ENCODE measurements at places on chromosomes 7 and 10. TPM values are rescaled to one million over a fixed set of nuclear protein-coding genes. Genes with fewer than 3 reads are reported as not detected.
A peak's percentile ranks its signal among the peaks of the same experiment; 100 is the strongest.

The PPP1R3A gene
- not detected for total RNA-seq

The SMO gene
- total RNA-seq, result 6.2 TPM

The RALA gene
- total RNA-seq, result 25.0 TPM

The SPAM1 gene
- total RNA-seq, result not detected

The IFIT1B gene
- not detected for total RNA-seq

The DPY19L1 gene
- 18.2 TPM for total RNA-seq

The SPDYE1 gene
- not detected for total RNA-seq

- no peaks in the 10 kb centered on the region for H3K27me3 ChIP-seq
- no peak for DNase-seq
- no peaks in the 10 kb centered on the region for H3K36me3 ChIP-seq
- no peak overlapping the region for H3K4me3 ChIP-seq
These were observed 19.4 kb upstream of the IL15RA start for GRCh38 chr10:5996696-5997095.

DNA sequence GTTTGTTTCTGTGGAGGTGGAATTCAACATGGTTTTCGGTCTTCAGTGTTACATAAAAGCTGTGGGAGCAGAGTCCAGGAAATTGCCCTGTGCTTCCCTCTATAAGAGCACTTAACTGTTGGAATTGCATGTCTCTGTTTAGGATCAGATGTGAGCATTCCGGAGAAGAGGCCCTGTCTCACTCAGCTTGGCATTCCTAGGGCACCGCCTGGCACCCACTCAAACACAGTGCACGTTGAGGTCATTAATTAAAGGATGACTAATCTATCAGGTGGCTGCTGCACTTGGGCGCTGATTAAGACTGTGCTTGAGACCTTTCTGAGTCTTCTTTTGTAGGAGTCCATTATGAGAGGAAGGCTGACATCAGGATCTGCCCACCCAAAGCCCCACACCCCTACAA, 82.8 kb upstream of the VIPR2 start:
- H3K27ac ChIP-seq, result no peak overlapping the region
- H3K27me3 ChIP-seq, result no peaks in the 10 kb centered on the region
- H3K4me1 ChIP-seq, result no peaks in the 10 kb centered on the region
- no peaks in the 10 kb centered on the region for H3K36me3 ChIP-seq

DNA sequence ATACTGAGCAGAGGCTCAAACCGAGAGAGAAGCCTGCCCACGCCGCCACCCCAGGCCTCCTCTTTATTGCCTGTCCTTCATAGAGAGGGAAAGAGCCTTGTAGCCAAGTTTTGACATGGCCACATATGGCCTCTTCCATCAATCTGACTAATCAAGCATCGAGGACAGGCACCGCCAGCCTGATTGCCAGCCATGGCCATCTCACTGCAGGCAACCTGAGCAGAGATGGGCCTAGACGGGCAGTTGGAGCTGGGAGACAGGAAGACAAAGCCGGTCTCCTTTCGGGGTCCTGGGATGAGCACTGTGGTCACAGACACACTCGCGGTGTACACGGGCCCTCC, 67.2 kb downstream of the EBF3 start:
- H3K36me3 ChIP-seq, result no peaks in the 10 kb centered on the region
- H3K27me3 ChIP-seq, result peaks cover 23% of the 10 kb centered on the region
- no peak for DNase-seq

DNA sequence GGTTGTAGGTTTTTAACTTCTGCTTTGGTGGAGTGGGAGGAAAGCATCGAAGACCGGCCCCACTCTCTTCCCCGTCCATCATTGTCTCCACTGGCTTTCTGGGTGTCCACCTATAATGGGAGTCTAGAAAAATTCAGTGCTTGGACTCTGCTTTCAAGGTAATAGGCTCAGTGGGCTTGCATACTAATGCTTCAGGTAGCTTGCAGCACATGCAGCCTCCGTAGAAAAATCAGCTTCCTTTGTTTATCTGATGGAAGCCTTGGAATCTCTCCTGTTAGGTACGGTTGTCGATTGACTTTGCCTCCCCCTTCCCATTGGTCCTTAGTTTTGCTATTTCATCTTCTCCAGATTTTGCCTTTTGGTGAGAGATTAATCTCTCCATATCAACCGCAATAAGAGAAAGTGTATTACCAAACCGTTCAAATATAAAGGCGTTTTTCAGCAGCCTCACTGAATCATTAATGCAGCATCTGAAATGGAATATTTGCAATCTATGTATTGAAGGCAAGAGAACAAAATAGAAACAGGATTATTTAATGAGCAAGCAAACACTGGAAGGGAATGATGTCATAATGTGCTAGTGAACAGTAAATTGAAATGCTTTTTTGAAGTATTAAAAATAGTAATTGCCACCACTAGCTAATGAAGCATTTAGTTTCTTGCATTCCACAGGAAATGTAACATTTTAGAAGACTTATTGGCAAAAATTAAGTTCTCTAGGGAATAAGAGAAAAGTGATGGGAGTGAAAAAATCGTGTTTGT, 944 bp downstream of the AVL9 start:
- peak overlapping the region; percentile 98 for H3K27ac ChIP-seq
- H3K4me3 ChIP-seq, result peak overlapping the region; percentile 88
- H3K4me1 ChIP-seq, result peaks cover 7% of the 10 kb centered on the region
- no peaks in the 10 kb centered on the region for H3K27me3 ChIP-seq

DNA sequence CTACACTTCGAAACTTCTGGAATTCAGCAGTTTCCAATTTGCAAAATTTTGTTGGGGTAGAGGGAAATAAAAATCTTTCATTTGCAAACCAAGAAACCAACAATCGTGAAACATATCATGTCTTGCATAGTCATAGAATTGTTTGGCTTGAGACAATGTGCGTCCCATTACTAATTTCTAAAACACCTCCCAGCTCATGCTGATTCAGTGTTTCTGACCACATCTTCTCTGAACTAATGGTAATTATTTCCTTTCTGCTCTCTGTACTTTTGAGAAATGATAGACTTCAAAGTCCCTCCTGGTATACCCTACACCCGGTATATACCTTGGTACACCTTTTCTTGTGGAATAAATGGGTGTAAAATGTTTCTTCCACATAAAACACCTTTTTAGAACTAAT, 41.8 kb upstream of the TSPAN13 start:
- no peak for DNase-seq
- no peaks in the 10 kb centered on the region for H3K27me3 ChIP-seq
- no peaks in the 10 kb centered on the region for H3K4me1 ChIP-seq
- H3K36me3 ChIP-seq, result no peaks in the 10 kb centered on the region
- H3K27ac ChIP-seq, result no peak overlapping the region

DNA sequence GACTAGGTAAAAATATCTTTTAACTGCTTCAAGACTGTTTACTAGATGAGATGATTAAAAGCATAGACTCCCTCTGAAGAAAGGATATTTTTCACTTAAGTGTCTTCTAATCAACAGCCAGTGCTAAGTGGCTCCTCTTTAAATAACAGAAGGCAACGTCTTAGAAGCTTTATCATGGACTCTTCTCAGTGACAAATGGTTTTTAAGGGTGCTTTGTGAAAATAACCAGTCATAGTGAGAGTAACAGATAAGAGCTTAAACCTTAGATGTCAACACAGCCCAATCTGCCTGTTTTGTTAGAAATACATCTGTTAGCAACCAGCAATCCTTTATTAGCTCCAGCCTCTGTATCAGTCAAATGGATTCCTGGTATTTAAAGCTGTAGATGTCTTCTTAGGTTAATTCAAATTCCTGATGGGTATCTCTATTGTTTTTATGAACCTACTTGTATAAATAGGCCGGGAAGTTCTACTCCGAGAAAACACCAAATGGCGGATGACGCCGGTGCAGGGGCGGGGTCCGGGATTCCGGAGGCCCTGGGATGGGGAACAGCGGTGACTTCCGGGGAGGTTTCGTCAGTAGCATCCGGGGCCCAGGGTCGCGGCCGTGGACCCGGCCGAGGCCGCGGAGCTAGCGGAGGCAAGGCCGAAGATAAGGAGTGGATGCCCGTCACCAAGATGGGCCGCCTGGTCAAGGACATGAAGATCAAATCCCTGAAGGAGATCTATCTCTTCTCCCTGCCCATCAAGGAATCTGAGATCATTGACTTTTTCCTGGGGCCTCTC, 285.4 kb downstream of the GPR37 start:
- H3K36me3 ChIP-seq, result no peaks in the 10 kb centered on the region
- H3K4me1 ChIP-seq, result no peaks in the 10 kb centered on the region
- no peak overlapping the region for H3K27ac ChIP-seq
- H3K4me3 ChIP-seq, result no peak overlapping the region
- DNase-seq, result no peak
- H3K27me3 ChIP-seq, result no peaks in the 10 kb centered on the region

DNA sequence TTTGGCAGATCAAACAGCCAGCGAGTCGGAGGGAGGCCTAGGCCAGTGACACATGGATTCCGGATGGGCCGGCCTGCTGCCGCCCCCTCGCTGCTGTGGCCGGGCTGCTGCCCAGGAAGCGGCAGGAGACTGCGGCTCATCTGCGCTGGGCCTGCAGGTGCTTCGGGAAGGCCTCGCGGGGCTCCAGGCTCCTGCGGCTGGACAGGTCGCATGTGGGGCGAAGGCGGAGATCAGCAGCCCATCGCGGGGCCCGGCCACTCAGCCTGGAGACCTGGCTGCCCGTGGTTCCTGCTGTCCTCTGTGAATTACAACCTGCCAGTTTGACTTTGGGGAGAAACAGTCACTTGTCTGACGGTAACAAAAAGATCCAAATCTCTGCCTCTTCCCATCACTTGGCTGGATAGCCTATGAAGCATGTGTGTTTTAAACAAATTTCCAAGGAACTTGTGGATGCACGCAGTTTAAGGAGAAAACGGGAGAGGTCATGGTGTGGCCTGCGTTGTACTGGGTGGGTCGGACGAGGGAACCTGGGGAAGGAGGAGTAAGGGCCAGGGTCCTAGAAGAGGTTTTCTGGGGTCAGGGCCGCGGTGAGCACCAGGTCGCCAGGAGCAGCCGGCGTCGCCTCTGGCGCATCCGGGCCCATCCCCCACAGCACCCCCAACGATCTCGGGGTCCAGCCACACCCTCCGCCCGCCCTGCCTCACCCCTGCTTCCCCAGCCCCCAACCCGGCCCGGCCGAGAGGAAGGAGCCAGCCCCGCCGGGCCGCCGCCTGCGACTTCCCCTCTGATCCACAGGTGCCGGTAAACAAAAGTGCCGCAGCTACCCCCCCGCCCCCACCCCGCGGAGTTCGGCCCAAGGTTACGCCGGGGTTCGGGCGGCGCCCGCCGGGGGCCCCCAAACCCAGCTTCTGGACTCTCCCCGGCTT, 1.6 kb downstream of the SPOCK2 start:
- no peak for DNase-seq
- H3K27ac ChIP-seq, result peak overlapping the region; percentile 37
- no peaks in the 10 kb centered on the region for H3K36me3 ChIP-seq
- H3K4me3 ChIP-seq, result peak overlapping the region; percentile 49
- peaks cover 21% of the 10 kb centered on the region for H3K27me3 ChIP-seq

- H3K4me1 ChIP-seq, result no peaks in the 10 kb centered on the region
- H3K27me3 ChIP-seq, result peaks cover 20% of the 10 kb centered on the region
- DNase-seq, result no peak
These were observed 620.4 kb downstream of the GALNT17 start for GRCh38 chr7:71752171-71752935.

GRCh38 chr7:102012941-102013461, 195.6 kb downstream of the CUX1 start:
- H3K36me3 ChIP-seq, result no peaks in the 10 kb centered on the region
- no peak overlapping the region for H3K27ac ChIP-seq
- H3K4me1 ChIP-seq, result no peaks in the 10 kb centered on the region

DNA sequence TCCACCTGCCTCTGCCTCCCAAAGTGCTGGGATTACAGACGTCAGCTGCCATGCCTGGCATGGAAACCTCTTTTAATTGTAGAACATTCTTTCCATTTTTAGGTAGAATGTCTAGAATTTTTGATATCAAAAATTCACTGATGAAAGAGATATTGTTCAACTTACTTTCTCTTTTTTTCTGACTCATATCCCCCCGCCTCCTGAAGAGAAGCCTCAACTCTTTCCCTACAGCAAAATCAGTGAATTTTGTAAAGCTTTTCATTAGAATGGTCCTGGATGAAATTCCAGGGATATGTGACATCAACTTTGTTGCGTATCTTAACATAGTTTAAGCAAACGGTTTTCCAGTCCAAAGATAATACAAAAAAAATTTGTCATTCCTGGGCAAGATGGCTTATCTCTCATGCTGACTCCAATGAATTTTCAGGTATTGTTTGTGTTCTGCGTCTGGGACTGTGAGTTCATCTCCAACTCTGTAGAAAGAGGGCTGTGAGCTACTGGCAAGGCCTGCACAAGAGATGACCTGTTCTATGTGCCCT, 256.8 kb downstream of the BMPER start:
- H3K27me3 ChIP-seq, result no peaks in the 10 kb centered on the region
- no peak overlapping the region for H3K4me3 ChIP-seq
- DNase-seq, result no peak
- H3K4me1 ChIP-seq, result no peaks in the 10 kb centered on the region
- no peak overlapping the region for H3K27ac ChIP-seq
- H3K36me3 ChIP-seq, result no peaks in the 10 kb centered on the region

GRCh38 chr10:22652988-22653481, 61.3 kb downstream of the PIP4K2A start:
- no peaks in the 10 kb centered on the region for H3K27me3 ChIP-seq
- H3K4me1 ChIP-seq, result no peaks in the 10 kb centered on the region
- no peak for DNase-seq
- no peak overlapping the region for H3K4me3 ChIP-seq
- H3K36me3 ChIP-seq, result no peaks in the 10 kb centered on the region
- no peak overlapping the region for H3K27ac ChIP-seq

DNA sequence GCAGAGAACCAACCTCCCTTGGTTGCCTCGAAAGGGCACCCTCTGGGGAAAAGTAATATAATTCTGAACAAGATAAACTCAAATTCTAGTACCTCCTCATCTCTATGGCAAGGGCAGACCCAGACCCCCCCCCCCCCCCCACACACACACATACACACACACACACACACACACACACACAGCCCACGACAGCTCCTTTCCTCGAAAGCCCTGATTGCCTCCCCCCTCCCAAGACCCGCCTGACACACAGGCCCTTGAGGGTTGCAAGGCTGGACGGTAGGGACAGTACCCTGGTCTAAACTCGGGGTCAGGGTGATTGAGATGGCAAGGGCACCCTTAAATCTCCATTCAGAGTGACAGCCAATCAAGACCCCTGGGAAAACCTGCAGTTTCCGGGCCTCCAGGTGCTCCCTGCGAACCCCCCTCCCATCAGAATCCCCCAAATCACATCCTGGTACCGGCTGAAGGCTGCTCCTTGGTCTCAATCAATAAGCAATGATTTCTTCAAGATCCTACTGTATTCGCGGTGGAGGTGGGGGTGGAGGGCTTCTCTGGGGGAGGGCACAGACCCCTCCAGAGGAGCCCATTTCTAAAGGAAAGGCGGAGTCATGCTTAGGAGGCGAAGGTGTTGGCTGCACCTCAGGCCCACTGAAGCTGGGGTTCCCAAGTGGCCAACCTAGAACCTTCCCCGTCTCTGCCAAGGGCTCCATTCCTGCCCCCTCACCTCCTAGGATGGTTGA, 100.7 kb downstream of the HIP1 start:
- DNase-seq, result no peak
- no peaks in the 10 kb centered on the region for H3K36me3 ChIP-seq
- H3K27ac ChIP-seq, result peak overlapping the region; percentile 56
- H3K27me3 ChIP-seq, result no peaks in the 10 kb centered on the region
- no peaks in the 10 kb centered on the region for H3K4me1 ChIP-seq

GRCh38 chr10:72353965-72354355, 759 bp downstream of the DNAJB12 start:
- no peaks in the 10 kb centered on the region for H3K27me3 ChIP-seq
- H3K4me1 ChIP-seq, result peaks cover 14% of the 10 kb centered on the region
- H3K36me3 ChIP-seq, result no peaks in the 10 kb centered on the region
- peak overlapping the region; percentile 81 for H3K4me3 ChIP-seq
- H3K27ac ChIP-seq, result peak overlapping the region; percentile 99

- no peaks in the 10 kb centered on the region for H3K4me1 ChIP-seq
- DNase-seq, result no peak
- no peaks in the 10 kb centered on the region for H3K36me3 ChIP-seq
- no peak overlapping the region for H3K4me3 ChIP-seq
These were observed 20.1 kb downstream of the AFAP1L2 start for GRCh38 chr10:114384181-114384580.
